ENCODE measurements at places on chromosomes 3 and 15. TPM values are rescaled to one million over a fixed set of nuclear protein-coding genes. Genes with fewer than 3 reads are reported as not detected.

- no peak for DNase-seq
- no peak overlapping the region for H3K27ac ChIP-seq
- H3K27me3 ChIP-seq = no peaks in the 10 kb centered on the region
- no peaks in the 10 kb centered on the region for H3K36me3 ChIP-seq
- H3K4me1 ChIP-seq = no peaks in the 10 kb centered on the region
Measured at GRCh38 chr3:107855710-107856109, 235.1 kb downstream of the CD47 start.

Gene PLS1
- total RNA-seq = 4.1 TPM

Gene MITF
- 0.81 TPM for total RNA-seq

- H3K27ac ChIP-seq = no peak overlapping the region
- H3K27me3 ChIP-seq = no peaks in the 10 kb centered on the region
- H3K36me3 ChIP-seq = no peaks in the 10 kb centered on the region
- H3K4me3 ChIP-seq = no peak overlapping the region
- DNase-seq = no peak
Measured at GRCh38 chr15:100593431-100593830, 8.6 kb downstream of the LINS1 start.

GRCh38 chr15:90143166-90143655 lies 40.9 kb upstream of the IDH2 start:
- H3K36me3 ChIP-seq = no peaks in the 10 kb centered on the region
- H3K4me3 ChIP-seq = no peak overlapping the region
- peak overlapping the region; percentile 51 for H3K27ac ChIP-seq
- H3K27me3 ChIP-seq = no peaks in the 10 kb centered on the region

Gene FRMD5
- 0.28 TPM for total RNA-seq

All from CD8-positive, alpha-beta memory T cell (primary cell).